CD8-positive, alpha-beta memory T cell (primary cell): ENCODE measurements at places on chromosomes 2 and 18.

GRCh38 chr2:22382479-22383169 is 1002.4 kb upstream of the KLHL29 start:
- DNase-seq: no peak

DNA sequence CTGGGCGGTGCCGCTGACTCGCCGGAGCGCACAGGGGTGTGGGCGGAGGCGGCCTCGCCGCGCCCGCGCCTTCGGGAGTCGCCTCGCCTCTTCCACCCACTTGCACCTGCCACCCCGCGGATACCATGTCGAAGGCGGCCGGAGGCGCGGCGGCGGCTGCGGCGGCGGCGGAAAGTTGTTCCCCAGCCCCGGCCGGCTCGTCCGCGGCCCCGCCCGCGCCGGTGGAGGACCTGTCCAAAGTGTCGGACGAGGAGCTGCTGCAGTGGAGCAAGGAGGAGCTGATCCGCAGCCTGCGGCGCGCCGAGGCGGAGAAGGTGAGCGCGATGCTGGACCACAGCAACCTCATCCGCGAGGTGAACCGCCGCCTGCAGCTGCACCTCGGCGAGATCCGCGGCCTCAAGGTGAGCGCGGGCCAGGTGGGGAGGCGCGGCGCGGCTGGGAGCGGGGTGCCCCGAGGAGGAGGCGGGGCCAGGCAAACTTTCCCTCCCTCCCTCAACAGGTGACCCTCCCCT is 766 bp downstream of the CCDC85A start:
- DNase-seq: no peak

GRCh38 chr18:8167026-8167425 is 442.2 kb upstream of the RAB12 start:
- no peak for DNase-seq

DNA sequence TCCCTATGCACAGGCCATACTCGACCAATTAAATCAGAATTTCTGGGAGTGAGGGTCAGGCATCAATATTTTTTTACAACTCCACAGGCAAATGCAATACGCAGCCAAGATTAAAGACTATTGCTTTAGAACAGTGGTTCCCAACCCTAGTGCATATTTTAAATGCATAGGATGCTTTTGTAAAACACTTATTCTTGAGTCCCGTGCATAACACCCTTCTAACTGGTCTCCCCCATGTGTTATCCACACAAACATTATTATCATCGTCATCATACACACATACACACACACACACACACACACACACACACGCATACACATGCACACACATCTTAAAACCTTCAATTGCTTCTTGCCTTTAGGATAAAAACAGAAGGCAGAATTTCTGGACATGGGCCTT is 145.0 kb upstream of the PELI1 start:
- no peak for DNase-seq

GRCh38 chr2:67251741-67252140 is 145.4 kb upstream of the ETAA1 start:
- DNase-seq: no peak

- DNase-seq: no peak
These were observed 61.0 kb downstream of the ANKRD44 start for GRCh38 chr2:197249381-197250083.
